ENCODE measurements at places on chromosomes 5 and 9.
A peak's percentile ranks its signal among the peaks of the same experiment; 100 is the strongest.

DNA sequence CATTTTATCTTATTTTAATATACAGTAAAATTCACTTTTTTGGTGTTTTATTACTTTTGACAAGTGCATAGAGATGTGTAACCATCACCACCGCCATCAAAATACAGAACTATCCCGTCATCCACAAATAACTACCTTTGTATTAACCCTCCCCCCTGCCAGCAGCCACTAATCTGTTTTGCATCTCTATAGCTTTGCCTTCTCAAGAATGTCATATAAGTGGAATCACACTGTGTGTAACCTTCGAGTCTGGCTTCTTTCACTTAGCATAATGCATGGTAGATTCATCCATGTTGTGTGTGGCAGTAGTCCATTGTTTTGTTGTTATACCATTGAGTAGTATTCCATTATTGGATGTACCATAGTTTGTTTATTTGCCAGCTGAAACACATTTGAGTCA is 98.8 kb downstream of the BOD1 start:
- DNase-seq: no peak

- peak; percentile 47 for DNase-seq
Measured at GRCh38 chr5:115432691-115433090, 111.9 kb downstream of the FEM1C start.

- no peak for DNase-seq
Measured at GRCh38 chr5:23506329-23507236, 826 bp upstream of the PRDM9 start.

DNA sequence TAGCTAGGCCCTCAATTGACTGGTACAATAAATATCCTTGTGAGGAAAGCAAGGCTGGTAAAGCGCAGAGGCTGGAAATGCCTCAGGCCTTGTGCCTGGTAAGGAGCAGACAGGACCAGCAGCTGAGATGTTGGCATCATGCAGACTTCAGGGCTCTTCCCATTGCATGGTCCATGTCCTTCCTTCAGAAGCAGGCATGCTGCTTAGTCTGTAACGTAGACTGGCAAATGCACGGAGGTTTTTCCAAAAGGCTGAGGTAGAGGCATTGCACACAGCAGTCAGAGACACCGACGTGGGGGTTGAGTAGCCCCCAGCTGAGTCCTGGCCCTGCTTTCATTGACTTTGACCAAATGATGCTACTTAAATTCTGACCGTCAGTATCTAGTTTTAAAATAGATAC is 87.1 kb downstream of the ADRB2 start:
- no peak for DNase-seq

GRCh38 chr5:156778139-156778706 is 71.9 kb upstream of the PPP1R2B start:
- no peak for DNase-seq

- DNase-seq: no peak
Measured at GRCh38 chr5:2000591-2000990, 117.9 kb upstream of the IRX4 start.

- DNase-seq: no peak
Measured at GRCh38 chr9:128383007-128383753, 12.0 kb downstream of the URM1 start.

- no peak for DNase-seq
Measured at GRCh38 chr5:137129886-137130680, 369.0 kb downstream of the SPOCK1 start.

GRCh38 chr5:16179936-16180788 is 571 bp upstream of the MARCHF11 start:
- DNase-seq: peak; percentile 54

DNA sequence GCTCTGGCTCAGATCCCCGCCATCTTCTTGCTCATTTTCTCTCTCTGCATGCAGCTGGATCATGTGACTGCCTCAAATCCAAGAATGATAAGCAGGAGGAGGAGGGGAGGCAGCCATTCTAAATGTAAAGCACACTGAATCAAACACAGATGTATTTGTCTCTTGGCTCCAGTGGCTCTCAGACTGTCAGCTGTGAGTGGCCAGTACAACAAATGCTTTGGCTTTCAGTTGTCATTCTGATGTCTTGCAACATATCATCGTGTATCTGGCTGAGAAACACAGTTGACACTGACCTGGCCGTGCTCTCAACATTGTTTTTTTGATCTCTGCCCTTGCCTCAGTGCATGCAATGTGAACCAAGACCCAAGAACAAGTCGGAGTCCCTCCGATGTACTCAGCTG is 233.1 kb downstream of the ADAMTSL1 start:
- DNase-seq: no peak

- no peak for DNase-seq
Measured at GRCh38 chr9:71663931-71664459, 104.3 kb downstream of the CEMIP2 start.

GRCh38 chr5:141573489-141574121 is 45.2 kb downstream of the DIAPH1 start:
- no peak for DNase-seq

- no peak for DNase-seq
Measured at GRCh38 chr9:14899042-14899814, 11.0 kb downstream of the FREM1 start.

- no peak for DNase-seq
Measured at GRCh38 chr9:28086881-28087280, 513.6 kb upstream of the C9orf72 start.

- no peak for DNase-seq
Measured at GRCh38 chr5:61069150-61069549, 93.1 kb downstream of the SMIM15 start.

- no peak for DNase-seq
Measured at GRCh38 chr9:128396970-128397613, 23.6 kb upstream of the CERCAM start.

DNA sequence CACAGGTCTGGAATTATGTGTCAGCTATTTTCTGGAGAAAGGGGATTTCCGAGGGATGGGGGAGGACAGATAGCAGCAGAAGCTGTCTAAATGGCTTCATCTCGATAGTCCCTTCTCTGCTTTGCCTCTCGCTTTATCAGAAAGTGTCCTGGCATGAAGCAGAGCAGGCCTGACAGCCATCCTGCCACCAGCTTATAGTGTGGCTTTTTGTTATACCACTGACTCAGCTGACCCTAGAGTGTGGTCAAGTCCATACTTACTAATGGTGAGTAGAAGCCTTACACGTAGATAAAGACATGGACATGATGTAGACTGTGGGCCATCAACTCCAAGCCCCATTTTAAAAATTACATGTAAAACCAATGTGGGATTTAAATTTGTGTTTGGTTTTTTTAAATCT is 50.0 kb downstream of the RCL1 start:
- no peak for DNase-seq

GRCh38 chr9:88949425-88949824 is 41.8 kb upstream of the S1PR3 start:
- DNase-seq: peak; percentile 75

DNA sequence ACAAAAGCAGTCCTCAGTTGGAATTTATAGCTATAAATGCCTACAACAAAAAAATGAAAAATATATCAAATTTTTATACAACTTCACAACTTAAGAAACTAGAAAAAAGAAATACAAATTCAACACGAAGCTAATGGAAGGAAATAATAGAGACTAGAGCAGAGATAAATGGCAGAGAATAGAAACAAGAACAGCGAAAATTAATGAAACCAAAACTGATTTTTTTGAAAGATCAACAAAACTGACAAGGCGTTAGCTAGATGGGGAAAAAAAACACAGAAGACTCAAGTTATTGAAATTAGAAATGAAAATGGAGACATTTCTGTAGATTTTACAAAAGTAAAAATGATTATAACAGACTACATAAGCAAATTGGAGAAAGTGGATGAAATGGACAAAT is 20.6 kb downstream of the TPD52L3 start:
- DNase-seq: no peak

DNA sequence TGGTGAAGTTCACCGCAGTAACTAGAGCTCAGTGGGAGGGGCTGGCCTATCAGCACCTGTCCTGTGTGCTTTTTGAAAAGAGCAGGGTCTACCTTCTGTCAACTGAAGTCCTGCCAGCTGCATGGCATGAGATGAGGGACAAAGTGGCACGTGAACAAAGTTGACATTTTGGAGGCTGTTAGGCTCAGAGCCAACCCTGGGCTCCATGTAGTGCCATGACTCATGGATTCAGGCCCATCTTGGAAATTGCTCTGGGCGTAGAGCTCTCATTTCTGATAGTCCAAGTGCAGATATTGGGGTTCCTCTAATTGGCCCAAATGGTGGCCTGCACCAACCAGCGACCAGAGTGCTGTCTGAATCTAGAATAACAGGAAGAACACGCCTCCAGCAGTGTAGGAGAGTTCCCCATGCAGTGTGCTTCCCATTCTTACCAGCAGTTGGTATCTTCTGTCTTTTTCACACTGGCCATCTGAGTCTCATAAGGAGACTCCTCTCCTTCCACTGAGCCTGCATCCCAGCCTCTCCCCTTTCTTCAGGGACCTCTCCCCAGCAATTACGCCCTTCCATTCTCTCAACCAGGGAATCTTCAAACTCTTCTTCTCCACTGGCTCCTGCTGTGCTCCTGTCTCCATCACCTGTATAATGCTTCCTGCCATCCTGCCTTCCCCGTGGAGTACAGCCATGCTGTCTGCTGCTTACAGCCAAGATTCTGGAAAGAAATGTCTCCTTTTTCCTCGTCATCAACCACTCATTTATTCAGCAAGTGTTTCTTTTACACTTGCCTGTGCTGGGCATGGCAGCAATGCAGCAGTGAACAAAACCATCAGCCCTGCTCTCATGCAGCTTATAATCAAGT is 30.4 kb downstream of the IRF1 start:
- peak; percentile 20 for DNase-seq

- no peak for DNase-seq
Measured at GRCh38 chr5:107217721-107218130, 453.0 kb downstream of the EFNA5 start.

- no peak for DNase-seq
Measured at GRCh38 chr5:15634591-15635288, 134.8 kb downstream of the FBXL7 start.

GRCh38 chr5:135761746-135762145 is 72.7 kb upstream of the SLC25A48 start:
- no peak for DNase-seq

GRCh38 chr5:65203746-65204145 is 278.0 kb downstream of the ADAMTS6 start:
- DNase-seq: no peak

DNA sequence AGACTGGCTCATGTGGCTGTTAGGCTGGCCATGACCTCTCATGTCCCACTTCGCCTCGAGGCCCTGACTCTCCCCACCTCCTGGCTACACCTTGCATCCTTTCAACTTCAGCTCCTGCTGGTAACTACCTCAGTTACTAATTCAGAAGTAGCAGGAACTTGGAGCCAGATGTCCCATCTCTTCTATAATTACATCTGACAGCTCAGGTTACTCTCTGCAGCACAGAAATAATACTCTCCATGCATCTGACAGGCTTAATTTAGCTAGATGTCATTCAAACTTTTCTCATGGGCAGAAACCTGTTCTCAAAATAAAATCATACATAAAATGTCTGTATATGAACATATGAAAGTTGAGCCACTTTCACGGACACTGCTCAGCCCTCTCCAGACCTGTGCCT is 92.2 kb upstream of the IL33 start:
- DNase-seq: no peak

DNA sequence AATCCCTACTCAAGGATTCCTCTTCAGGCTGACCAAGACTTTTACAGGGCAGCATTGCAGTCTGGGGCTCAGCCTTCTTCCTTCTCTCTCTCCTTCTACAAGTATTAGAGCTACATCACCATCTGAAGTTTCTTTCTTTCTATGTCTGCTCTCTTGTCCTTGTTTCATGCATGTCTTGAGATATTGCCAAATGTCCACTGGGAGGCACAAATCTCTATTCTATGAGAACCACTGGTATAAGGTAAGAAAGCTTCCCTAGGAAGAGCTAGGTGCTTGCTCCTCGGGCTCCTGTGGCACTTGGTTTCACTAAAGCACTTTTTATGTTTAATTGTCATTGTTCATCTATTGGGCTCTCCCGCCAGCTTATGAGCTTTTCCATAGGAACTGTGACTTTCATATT is 289.2 kb upstream of the PCSK5 start:
- DNase-seq: no peak

- no peak for DNase-seq
Measured at GRCh38 chr5:143554918-143555477, 151.5 kb upstream of the NR3C1 start.

DNA sequence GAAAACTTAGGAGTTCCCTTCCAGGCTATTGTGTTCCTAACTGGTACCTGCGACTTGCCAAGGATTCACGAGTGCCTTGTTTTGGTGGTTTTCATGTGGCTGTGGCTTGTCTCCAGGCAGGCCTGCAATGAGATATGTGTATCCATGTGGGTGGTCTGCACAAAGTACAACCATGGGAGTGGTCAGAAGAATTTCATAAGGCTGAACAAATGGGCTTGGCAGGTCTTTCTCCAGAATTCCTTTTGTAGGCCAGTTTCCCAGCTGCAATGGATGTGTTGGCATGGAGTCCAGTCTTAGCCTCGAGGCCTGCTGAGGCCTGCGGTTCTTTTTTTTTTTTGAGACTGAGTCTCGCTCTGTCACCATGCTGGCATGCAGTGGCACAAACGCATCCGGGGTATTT is 28.8 kb upstream of the MELK start:
- DNase-seq: no peak

- no peak for DNase-seq
Measured at GRCh38 chr5:63648376-63648775, 313.9 kb downstream of the HTR1A start.

GRCh38 chr9:68847765-68848164 is 142.7 kb downstream of the PIP5K1B start:
- no peak for DNase-seq

All from DMS153 (cell line).